AML-193 (cell line): ENCODE measurements at places on chromosomes 4 and X.
A peak's percentile ranks its signal among the peaks of the same experiment; 100 is the strongest.

DNA sequence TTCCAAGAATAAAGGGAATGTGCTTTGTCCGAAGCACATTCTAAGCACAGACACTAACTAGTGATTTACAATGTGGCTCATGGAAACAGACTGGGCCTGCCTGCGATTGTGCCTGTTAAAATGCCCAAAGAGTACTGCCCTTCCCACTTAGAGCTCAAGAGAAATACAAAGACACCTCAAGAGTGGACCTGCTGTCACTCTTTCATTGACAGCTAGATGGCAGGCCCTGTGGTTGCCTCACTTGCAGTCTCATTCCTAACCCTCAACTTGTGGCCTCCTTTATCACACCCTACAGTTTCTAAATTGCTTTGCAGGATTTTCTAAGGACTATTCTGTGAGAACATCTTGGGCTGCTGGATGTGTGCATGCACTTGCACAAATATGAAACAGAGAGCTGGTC, 331.0 kb upstream of the EMCN start:
- DNase-seq: peak; percentile 16

DNA sequence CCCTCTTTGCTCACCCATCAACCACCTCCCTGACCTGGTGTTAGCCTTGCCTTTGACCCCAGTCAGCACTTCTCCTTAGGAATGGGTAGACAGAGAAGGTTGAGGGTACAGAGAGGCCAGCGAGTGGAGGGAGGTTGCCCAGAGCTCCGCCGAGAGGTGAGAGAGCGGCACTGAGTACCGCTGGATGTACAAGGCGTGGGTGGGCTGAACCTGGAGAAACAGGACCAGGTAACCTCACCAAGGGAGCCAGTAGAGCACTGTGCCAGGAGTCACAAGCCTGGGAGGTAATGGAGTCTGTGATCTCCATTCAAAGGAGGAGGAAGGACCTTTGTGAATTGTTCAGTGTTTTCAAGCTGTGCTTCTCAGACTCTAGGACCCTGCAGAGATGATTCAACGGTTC, 256.2 kb downstream of the EVC2 start:
- no peak for DNase-seq

DNA sequence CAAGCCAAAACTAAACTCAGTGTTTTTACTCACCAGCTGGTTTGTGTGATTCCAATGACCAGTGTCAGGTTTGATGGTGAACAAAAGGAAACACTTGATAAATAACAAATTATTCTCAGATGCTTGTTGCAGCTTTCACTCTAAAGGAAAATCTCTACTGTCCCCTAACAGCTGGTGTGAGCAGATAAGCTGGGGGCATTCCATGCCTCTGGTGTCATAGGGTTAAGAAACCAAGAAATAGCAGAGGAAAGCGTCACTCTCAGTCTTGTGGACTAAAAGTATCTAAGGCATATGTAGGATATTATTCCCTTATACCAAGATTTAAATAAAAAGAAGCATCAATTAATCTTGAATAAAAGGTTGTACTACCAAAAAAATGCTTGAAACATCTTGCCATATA, 24.3 kb downstream of the TRPC5 start:
- DNase-seq: no peak

DNA sequence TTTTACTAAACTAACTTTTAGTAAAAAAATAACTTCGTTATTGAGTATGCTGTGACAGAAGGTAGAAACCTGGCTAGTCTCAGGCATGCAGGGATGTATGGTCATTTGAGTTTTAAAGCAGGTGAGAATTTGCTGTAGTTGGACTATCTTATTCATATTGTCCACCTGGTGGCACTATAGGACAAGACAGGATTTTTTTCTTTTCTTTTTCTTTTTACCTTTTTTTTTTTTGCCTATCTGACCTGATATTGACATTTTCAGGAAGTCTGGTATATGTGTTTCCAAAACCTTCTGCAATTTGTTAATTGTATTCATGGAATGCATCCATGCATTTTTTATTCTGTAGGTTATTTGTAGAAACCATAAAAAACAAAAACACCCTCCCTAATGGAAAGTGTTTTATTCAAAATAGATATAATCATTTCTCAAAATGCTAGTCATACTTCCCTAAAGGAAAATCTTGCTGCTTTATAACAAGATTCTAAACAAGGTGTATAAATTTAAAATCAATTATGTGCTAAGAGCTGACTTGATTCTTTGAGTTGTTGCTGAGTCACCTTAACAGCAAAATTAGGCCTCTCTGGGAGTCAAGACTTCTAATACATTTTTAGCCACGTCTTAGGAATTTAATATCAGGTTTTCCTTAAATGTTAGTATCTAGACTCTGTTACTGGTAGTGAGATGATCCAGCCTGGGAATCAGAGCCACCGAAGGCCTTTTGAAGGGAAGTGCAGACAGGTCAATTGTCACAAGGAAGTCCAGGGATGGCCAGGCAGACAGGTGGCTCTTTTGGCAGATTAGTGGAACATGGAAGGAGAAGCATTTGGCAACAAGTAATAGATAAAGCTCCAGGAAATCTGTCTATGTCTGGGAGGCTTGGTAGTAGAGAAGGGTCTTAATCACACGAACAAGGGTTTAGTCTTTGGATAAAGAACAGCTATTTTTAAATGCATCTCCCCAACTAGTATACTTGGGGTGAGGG, 201.3 kb upstream of the GNPDA2 start:
- peak; percentile 9 for DNase-seq
